ENCODE measurements at places on chromosomes 12 and 14.

- no peak for DNase-seq
Observed at GRCh38 chr14:101861464-101861863, 100.0 kb downstream of the PPP2R5C start.

- DNase-seq: no peak
Observed at GRCh38 chr14:98909251-98909944, 362.6 kb downstream of the BCL11B start.

GRCh38 chr12:88207921-88208620, 66.0 kb downstream of the TMTC3 start:
- DNase-seq: no peak

DNA sequence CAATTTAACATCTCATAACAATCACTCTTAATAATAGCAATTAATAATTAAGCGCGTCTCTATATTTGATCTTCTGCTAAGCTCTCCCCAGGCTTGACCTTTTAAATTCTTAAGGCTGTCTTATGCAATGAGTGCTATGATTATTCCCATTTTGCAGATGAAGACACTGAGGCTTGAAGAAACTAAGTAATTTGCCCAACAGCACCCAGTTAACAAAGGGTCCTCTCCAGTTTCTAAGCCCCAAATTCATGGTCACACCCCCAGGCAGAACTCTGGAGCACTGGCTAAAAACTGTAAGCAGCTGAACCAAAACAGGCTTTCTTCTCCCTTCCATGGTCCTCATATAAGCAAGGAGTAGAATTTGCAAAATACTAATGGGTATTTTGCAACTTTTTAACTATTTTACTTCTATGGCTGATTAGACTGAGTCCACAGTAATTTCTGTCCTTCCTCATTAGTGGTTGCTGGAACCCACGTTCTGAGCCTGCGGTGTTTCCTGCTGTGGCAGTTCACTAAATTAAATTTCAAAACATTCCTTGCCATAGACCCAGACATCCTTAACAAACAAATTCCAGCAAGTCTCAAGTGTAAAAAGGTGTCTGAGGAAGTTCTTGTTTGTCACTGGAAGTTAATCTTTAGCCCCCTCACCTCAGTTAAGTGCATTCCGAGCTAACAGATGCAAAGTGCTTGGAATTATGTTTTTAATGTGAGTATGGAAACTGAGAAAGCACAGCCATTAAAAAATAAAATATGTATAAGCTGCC, 76.5 kb downstream of the TMEM132D start:
- no peak for DNase-seq

DNA sequence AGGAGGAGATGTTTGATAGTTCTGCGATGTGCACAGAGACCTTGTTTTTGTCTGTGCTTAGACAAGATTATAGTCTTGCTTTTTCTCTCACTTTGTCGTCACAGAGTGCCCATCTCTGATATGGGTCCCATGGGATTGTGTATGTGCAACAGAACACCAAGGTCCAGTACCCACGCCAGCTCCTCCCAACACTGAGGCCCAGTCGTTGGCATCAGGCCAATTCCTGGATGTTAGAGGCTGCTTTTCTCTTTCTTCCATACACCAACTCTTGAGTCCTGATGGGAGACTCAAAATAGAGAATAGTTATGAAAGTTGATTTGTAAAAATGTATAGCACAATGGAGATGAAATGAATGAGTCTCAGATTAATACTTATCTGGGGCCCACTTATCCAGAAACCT, 22.7 kb upstream of the PRMT8 start:
- DNase-seq: no peak

- no peak for DNase-seq
Observed at GRCh38 chr12:122684297-122684813, 18.8 kb downstream of the HCAR2 start.

GRCh38 chr14:100648474-100649172, 61.4 kb upstream of the BEGAIN start:
- no peak for DNase-seq

DNA sequence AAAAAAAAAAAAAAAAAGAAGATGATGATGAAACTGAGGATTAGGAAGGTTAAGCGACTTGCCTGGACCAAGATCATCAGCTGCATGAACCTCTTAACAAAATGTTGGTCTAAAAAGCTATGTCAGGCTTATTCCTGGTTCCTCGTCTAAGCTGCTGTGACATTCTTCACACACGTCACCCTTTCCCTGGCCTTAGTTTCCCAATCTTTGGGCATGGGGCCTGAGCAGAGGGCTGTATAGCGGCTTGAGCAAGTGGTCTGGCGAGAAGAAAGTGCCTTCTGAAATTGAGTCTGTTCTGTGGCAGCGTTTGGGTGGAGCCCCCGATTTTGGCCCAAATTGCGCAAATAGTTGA, 58.7 kb upstream of the CCND2 start:
- no peak for DNase-seq

DNA sequence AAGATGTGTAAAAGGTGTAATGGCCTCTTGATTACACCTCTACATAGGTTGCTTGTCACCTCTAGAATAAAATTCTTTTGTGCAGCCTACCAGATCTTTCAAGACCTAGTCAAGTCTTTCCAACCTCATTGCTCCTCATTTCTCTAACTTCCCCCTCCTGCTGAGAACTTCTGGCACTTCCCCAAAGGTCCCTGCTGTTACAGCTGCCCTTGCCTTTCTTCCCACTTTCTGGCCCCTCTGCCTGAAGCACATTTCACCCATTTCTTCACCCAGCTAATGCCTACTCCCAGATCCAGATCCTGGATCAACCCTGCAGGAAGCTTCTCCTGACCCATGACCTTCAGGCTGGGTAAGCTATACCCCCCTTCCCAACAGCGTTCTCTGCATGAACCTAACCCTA, 1.5 kb downstream of the TSHR start:
- no peak for DNase-seq

GRCh38 chr12:82877963-82878362, 191.3 kb downstream of the TMTC2 start:
- no peak for DNase-seq

DNA sequence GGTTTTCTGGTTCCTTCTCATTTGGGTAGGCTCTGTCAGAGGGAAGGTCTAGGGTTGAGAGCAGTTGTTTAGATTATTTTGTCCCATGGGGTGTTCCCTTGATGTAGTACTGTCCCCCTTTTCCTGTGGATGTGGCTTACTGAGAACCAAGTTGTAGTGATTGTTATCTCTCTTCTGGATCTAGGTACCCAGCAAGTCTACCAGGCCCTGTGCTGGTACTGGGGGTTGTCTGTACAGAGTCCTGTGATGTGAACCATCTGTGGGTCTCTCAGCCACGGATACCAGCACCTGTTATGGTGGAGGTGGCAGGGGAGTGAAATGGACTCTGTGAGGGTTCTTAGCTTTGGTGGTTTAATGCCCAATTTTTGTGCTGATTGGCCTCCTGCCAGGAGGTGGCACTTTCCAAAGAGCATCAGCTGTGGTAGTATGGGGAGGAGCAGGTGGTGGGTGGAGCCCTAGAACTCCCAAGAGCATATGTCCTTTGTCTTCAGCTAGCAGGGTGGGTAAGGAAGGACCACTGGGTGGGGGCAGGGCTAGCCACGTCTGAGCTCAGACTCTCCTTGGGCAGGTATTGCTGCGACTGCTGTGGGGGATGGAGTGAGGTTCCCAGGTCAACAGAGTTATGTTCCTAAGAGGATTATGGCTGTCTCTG, 179.3 kb upstream of the BTG1 start:
- no peak for DNase-seq

DNA sequence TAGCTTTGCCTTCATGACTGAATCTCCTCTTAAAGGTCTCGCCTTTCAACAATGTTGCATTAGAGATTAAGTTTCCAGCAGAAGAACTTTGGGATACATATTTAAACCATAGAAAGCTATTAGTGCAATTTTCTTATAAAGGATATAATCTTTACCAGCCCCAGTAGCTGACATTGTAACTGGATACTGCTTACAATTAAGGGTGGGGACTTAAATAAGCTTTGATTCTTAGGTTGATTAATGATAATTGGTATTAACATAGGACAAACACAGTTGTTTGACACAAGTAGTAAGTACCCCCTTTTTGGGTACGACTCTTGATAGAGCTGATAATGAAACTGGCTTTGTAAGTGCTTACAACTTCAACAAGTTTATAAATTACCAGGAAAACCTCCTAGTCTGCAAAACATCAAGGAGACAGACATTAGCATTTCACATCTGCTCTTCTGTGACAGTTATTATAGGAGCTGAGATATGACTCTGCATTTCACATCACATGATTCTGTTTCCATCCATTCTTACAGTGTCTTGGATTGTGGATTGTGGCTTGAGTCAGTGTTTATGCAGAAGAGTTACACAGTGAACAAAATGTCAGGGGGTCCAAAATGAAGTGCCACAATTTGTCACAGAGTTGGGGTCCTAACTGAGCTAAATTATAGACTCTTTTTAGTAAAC, 249.1 kb upstream of the E2F7 start:
- no peak for DNase-seq

DNA sequence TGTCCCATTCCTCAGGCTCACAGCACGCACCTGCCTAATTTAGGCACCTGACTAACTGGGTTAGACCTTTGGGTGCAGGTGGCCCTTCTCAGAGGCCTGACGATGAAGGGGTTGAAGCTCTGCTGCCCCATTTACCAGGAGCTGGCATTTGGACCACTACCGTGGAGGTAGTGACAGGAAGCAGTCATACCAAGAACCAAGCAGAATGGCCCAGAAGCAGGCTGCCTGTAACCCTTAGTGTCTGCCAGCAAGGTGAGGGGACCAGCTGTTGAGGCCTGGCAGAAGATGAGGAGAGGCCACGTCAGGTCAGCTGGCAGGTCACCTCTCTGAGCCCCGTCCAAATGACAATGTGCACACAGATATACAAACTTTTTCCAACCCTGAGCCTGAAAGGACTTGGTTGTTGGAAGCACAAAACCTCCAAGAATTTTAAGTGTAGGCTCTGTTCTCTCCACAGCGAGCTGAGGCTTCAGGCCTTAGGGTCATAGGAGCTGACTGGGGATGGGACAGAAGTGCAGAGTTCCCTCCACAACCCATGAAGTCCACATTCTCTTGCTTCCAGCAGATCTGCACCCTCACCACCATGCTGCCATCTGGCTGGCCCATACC, 23.1 kb downstream of the VASH1 start:
- DNase-seq: no peak

DNA sequence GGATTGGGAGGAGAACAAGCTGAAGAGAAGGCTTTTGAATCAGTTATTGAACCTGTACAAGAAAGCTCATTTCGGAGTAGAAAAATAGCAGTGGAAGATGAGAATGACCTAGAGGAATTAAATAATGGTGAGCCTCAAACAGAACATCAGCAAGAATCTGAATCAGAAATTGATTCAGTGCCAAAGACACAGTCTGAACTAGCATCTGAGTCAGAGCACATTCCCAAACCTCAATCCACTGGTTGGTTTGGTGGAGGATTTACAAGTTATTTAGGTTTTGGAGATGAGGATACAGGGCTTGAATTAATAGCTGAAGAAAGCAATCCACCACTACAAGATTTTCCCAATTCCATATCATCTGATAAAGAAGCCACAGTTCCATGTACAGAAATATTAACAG, 13.5 kb downstream of the MIA2 start:
- DNase-seq: no peak

DNA sequence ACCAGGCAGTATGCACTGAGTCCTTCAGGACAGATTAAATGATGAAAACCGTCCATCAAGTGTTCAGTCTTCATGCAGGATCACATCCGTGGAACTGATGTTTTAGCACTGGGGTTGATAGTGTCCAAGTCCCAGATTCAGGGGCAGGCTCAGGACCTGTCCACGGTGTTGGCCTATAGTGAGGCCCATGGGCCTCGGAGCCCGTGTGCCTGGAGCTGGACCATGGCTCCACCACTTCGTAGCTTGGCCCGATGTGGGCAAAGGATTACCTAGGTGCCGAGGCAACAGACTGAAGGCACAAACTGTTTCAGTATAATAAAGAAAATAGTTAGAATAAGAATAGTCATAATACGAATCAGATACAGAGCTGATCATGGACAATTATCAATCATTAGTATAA, 41.8 kb downstream of the DDX51 start:
- no peak for DNase-seq

GRCh38 chr12:83538361-83538965, 851.8 kb downstream of the TMTC2 start:
- no peak for DNase-seq

GRCh38 chr14:99668307-99669295, 15.5 kb upstream of the CYP46A1 start:
- no peak for DNase-seq

GRCh38 chr12:30829876-30830275, 75.1 kb upstream of the CAPRIN2 start:
- no peak for DNase-seq

DNA sequence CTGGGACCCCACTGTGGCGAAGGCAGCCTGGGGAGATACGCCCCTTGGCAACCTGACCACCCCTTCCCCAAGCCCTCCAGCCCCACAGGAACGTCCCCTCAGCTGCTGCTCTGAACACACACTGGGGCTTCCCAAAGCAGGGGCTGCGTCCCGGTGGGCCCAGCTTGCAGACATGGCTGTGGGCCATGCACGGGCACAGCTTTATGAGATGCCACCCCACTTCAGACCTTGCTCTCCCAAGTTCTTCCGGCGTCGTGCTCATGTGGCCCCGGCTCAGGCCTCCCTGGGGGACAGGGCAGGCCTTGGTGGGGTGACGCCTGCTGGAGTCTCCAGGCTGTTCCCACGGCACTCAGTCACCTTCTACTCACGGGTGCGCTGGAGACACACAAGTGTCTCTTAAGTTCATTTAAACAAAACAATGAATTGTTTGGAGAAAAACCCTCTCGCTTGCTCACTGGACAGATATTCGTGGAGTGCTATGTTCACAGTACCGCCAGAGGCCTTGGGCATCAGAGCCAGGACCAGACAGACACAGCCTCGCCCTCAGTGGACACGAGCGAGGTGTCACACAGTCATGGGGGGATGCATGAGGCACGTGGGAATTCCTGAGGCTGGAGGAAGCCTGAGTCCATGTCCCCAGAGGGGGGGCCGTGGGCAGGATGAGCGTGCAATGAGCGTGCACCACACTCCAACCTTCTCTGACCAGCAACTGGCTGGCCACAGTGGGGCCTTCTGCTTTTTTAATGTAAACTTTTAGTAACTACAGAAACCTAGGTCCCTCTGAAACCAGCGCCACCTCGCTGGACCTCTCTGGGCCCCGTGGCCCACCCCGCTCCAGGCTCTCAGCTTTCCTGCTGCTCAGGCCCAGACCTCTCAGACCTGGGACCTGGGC, 4.3 kb downstream of the GALNT9 start:
- DNase-seq: no peak

GRCh38 chr12:62785941-62786559, 148.9 kb downstream of the PPM1H start:
- DNase-seq: peak; percentile 24

DNA sequence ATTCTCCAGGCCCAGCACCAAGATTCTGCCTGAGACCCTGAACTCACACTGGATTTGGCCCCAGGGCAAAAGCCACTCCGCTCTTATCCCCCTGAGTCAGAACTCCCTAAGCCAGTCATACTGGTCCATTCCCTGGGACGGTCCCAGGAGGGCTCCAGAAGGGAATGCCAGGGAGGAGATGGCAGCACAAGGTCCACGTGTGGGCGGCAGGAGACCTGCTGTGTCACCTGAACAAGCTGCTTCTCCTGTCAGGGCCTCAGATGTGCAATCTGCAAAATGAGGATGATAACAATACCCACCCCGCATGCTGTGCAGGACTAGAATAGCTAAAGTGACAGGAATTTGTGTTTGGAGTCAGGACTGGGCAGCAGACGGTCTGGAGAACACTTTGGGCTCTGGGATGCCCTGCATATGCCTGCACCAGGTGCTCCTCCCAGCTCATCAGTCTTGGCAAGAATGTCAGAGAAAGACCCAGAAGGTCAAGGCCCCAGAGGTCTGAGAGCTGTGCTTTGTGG, 40.3 kb downstream of the CMKLR1 start:
- DNase-seq: no peak
